CD4-positive, CD25-positive, alpha-beta regulatory T cell (primary cell): ENCODE measurements at places on chromosomes 6 and 20. TPM values are rescaled to one million over a fixed set of nuclear protein-coding genes. Genes with fewer than 3 reads are reported as not detected.

GRCh38 chr6:43428874-43429273, 1.5 kb downstream of the ABCC10 start:
- no peak for DNase-seq

The BPIFA1 gene
- total RNA-seq: not detected

The HMGA1 gene
- total RNA-seq: 87.2 TPM

DNA sequence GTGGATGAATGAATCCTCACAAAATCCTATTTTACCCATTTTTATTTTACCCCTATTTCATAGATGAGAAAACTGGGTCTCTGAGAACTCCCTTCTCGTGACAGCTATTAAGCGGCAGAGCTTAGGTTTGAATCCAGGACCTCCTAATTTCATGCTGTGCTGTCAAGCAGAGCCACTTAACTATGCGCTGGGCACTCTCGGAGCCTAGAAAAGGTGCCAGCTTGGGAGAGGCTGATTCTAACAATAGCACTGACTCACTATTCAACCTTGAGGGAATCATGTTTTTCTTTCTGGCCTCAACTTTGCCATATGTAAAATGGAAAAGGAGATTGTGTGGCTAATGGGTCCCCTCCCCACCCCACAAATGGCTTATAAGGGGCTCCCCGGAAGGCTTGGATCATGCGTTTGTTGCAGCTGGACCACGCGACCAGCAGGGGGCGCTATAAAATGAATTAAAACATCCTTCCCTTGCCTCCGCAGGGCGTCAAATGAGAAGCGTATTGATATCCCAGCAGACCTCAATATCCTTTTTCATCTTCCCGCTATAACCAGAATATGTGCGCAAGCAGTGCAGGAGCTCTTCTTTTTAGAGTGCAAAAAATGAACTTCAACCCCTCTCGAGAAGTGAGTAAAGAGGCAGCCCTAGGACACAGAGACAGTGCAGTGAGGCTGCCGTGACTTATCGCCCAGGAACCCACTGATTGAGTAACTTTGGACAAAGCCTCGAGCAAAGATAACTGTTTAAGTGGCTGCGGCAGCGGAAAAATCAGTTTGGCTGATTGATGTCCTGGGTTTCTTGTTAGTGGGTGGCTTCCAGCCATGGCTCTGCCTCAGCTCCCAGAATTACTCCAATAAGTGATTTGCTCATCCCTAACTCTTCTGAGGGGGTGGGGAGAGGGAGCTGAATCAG, 12.8 kb upstream of the PDYN start:
- DNase-seq: peak; percentile 53

DNA sequence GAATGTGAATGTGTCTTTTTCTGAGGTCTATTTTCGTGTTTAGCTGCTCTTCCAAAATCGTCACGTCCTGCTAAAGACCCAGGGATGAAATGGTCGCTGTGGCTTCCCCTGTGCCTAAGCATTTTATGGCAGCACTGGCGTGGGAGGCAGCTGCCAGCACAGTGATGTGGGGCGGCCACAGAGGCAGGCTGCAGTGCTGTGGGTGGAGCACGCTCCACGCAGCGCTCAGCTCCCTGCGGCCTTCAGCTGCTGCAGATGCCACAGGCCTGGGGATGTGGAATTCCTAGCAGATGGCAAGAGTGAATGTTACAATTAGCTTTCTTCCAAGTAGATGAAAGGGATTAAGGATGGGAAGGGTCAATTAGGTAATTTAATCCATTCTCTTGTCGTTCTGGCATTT, 242.6 kb downstream of the SMOC2 start:
- DNase-seq: no peak

DNA sequence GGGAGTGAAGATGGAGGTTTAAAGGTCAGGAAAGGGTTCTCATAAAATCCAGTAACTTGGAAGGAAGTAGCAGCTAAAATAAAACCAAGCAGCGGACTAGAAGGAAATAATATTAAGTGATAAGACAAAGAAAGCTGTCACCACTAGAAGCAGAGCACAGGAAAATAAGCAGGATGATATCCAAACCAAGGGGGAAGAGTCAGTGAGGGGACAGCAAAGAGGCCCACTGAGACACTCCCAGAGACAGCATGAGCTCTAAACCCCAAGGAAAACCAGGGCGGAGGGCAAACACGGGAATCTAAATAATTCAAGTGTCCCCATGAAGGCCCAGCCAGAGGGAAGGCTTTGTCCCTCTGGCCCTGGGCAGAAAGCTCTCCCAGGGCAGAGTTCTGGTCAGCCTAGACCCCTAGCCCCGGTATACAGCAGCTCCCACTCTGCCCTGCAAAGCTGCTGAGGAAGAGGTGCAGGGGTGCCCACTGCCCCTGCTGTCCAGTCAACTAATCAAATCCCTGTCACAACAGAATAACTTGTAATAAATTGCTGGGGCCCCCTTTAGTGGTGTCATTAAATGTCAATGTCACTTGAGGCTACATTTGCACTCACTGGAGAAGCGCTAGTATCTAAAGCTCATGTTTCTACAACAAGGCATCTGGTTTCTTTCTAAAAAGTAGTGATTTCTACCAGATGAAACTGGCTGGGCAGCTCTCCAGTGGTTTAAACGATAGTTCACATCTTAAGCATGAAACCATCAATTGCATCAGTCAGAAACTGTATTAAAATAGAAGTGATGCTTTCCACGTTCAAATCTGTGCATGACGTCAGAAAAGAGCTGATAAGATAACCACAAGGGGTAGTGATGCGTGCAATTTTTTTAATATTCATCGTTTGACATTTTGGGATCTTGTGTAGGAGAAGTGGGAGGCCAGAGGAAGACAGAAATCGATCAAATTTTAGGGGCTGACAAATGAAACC, 13.6 kb downstream of the PDE10A start:
- DNase-seq: no peak

GRCh38 chr6:134870677-134871498, 79.0 kb downstream of the ALDH8A1 start:
- peak; percentile 40 for DNase-seq

The TMEM74B gene
- not detected for total RNA-seq

DNA sequence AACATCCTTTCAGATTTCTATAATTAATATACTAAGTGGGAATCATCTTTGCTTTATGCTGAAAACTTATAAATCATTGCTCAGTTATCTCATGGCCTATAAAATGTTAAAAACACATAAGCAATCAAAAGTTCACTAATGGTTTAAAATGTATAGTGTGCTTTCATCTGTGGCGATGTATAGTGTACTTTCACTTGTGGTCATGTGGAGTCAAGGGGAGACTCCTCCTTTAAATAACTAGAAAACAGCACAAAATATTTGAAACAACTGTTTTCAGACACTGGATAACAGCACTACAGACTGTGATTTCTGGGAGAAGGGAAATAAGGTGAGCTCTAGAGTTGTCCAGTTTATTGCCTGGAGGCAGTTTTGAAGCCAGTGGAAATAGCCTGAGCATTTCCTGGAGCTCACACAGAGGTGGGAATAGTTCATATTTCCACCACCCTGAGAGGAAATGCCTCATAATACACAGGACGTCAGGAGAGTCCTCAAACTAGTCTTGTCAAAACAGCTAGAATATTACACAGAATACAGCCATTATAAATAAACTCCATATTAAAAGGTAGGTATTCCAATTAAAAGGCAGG, 89.4 kb downstream of the CEP162 start:
- no peak for DNase-seq

DNA sequence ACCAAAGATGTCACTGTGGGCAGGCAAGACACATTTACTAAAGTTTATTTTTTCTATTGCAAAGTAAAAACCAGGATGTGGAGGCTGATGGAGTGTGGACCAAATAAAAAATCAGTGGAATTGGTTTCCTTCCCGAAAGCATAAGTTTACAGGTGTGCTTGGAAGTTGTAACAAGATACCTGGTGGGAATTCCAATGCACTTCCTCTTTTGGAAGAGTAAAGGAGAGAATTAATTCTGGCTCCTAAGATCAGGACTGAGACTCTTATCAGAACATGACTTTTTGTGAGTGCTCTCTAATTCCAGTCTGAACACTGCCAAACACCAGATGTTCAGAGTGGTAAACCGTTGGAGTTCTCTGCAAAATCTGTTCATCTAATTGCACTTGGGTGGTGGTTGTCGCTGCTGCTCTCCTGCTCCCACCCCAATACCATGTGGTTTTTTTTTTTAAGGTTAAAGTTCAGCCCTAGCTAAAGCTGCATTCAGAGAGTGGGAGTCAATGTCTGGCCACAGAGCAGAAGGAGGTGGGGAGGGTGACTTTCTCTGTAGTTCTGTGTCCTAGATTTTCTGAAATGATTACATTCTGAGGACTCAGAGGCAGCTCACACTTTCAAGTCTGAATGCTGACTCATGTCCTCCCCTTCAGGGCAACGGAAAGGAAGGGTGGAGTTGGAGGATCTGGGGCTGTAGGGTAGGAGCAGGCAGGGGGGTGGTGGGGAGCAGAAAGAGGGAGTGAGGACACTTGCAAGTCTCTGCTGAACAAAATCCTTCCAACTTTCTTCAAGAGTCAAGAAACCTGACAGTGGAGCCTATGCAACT, 275.8 kb upstream of the PRDM1 start:
- peak; percentile 93 for DNase-seq
